Omental fat pad (tissue), 4 donors: ENCODE measurements at places on chromosomes 2 and 18.

- no peak for DNase-seq
Observed at GRCh38 chr2:88829607-88830463, 138.4 kb downstream of the RPIA start.

DNA sequence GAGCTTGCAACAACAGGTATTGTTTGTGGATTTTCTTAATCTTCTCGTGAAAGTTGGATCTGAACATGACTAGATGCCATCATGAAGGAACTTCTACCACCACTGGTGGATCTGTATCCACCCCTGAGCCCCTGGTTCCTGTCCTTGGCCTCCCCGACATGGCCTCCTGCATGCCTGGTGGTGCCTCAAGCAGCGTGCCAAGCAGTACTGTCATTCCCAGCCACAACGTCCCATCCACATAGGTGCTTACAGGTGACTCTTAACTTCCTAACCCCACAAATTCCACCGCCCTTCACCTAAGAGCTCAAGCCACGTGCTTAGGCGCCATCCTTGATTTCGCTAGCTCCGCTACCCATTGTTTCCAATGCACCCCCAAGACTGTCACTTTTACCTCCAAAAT is 23.1 kb downstream of the TPO start:
- DNase-seq: no peak

DNA sequence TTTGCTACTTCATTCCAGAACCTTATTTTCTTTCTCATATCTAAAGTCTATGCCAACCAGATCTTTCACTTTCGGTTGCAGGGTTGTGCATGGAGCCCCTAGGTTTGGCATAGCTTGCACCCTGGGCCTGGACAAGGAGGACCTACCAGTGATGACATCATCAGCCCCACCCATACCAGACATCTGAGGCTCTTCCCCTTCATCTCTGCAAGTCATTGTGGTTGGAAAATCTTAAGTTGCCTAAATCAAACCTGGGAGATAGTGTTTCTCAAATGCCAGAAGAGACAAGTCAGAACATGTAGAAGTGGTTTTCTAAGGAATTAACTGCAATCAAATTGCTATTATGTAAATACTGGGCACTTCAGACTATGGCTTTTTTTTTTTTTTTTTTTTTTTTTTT is 363.3 kb downstream of the ZNF516 start:
- no peak for DNase-seq

- DNase-seq: no peak
Observed at GRCh38 chr2:108164318-108164717, 75.5 kb upstream of the SULT1C3 start.

DNA sequence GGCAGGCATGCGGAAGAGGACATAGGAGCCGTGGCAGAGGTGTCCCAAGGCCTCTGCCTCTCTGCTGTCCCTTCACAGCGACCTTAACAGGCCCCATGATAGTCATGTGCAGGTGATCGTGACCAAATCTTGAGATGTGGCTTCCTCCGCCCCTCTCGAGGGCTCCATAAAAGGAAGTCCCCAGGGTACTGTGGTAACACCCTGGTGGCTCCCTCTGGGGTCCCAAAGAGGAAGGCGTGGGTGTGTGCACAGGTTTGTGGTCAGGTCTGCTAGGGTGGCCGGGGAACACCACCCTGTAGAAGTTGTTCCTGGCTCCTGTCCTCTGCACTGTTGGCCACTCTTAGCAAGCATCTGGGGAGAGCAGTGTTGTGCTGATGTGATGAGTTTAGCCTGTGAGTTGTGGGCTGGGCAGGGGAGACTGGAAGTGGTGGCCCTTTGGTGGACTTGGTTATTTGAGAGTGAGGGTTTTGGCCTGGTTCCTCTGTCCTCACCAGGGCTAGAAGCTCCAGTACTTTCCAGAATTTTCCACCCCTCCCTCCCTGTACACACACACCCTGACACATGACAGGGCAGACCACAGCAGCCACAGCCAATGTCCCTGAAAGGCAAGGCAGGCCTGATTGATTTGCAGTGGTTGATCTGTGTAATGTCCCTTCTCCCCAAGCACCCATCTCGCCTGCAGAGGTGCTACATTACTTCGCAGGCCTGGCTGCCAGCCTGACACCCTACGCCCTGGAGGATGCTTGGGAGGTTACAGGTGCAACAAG is 68.9 kb upstream of the BOD1L2 start:
- no peak for DNase-seq

DNA sequence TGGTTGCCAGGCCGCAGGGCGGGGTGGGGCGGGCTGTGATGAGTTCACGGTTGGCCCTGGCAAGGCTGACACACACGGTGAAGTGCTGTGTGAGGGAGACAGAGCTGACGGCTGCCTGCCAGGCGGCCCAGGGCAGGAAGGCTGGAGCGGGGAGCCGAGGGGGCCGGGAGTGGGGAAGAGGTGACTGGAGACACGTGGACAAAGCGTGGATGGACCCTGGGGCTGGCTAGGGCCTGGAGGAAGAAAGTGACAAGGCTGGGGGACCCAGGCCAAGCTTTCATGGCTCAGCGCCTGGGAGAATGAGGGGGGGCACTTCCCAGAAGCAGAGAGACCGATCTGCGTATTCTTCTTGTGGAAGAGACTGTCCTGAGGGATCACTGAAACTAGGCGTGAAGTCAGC is 123.2 kb downstream of the DYSF start:
- DNase-seq: no peak

GRCh38 chr18:57649556-57650500 is 28.2 kb upstream of the NARS1 start:
- no peak for DNase-seq

- DNase-seq: no peak
Observed at GRCh38 chr2:142325870-142326269, 195.1 kb upstream of the LRP1B start.

GRCh38 chr2:98479959-98480524 is 35.4 kb downstream of the INPP4A start:
- peak; percentile 39 for DNase-seq

- DNase-seq: no peak
Observed at GRCh38 chr18:26503382-26503781, 45.0 kb downstream of the KCTD1 start.

DNA sequence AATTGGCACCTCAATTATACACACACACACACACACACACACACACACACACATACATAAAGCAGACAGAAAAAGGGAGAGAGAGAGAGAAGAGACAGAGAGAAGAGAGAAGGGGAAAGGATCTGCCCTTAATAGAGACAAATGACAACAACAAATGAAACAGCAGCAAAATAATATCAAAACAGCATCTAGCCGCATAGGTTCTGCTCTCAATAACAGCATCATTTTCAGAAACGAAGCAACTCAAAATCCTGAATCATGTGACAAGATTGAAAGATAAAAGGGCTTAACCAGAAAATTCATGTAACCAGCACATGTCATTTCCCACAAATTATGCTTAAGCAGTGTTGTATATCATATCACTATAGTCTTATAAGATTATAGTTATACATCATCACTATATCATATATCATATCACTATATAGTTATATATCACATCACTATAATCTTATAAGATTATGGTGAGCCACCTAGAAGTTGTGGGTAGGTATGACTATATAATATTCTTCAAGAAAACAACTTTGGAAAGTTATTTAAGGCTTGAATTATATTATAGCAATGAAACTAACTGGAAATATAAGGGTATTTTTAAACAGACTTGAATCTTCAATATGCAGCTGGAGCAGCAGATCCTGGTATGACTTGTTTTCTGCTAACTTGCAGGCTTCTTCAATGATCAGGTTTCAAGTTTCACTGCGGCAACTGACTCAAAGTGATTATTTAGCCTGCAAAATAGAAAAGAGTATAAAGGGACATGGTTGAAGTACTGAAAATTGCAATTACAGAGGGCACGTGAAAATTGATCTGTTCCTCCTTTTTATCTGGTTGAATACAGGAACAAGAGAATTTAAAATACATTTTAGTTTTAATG is 16.1 kb upstream of the VPS54 start:
- no peak for DNase-seq

- no peak for DNase-seq
Observed at GRCh38 chr2:47629501-47630460, 153.2 kb upstream of the MSH6 start.

DNA sequence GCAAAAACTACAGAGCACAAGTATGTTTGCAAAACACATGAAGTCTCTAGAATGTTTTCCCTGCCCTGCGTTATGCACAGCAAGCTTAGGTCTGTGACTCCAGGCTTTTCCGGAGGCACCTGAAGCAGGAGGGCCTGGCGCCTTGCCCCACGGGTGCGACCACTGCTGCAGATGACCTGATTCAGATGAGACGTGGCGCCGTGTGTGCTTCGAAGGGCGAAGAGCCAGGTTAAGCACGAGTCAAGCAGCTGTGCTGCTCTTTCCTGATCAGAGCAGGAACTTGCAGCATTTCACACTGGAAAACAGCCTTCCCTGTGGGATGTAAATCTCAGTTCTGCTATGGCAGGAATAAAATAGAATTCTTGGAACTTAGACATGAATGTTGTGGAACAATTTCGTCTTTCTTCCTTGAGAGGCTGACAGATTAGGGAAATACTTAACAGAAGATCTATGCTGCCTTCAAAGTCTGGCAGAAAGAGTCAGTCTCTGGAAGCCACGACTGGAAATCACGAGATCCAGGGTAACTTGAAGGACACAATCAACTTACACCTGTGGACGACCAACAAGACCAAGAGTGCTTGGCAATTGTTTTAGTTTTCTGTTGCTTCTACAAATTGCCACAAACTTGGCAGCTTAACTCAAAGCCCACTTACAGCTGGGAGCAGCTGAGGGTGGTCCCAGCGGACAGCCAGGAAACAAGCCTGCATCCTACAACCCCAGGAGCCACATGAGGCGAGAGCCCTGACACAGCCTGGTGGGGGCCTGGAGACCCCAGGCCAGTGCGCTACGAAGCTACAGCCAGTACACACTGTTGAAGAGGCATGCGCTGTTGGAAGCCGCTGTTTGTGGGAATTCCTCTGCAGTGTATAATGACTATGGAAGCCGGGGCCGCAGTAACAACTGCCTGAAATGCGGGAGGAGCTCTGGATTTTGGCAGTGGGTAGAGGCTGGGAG is 42.9 kb downstream of the EIPR1 start:
- DNase-seq: no peak

DNA sequence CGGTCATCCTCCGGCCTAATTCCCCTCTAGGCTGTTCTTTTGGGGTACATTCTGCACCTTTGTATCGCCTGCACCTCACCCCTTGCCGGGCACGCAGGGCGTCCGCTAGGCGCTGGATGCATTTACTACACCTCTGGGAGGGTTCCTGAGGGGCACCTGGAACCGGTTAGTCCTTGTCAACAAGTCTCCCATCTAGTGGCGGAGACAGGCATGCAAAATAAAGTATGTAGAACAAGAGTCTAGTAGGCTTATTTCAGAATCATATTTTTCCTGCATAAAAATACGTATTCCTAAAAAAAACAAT is 705 bp upstream of the TEX261 start:
- no peak for DNase-seq

DNA sequence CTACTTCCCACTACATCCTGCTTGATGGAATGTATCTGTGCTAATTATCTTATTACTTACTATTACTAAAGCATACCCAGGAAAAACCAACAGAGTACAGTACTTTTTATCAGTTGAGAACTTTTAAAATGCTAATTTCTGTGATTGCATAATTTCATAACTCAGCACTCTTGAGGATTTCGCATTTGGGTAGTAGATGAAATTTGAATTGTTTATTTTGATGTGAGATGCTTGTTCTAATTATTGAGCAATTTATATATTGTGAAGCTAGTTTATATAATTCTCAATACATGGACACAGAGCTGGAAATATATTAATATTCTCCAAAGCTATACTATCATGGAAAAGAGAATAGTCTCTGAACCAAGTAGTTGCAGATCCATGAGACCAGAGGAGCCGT is 104.5 kb upstream of the SP5 start:
- no peak for DNase-seq

- no peak for DNase-seq
Observed at GRCh38 chr18:10111944-10112343, 198.1 kb downstream of the VAPA start.

DNA sequence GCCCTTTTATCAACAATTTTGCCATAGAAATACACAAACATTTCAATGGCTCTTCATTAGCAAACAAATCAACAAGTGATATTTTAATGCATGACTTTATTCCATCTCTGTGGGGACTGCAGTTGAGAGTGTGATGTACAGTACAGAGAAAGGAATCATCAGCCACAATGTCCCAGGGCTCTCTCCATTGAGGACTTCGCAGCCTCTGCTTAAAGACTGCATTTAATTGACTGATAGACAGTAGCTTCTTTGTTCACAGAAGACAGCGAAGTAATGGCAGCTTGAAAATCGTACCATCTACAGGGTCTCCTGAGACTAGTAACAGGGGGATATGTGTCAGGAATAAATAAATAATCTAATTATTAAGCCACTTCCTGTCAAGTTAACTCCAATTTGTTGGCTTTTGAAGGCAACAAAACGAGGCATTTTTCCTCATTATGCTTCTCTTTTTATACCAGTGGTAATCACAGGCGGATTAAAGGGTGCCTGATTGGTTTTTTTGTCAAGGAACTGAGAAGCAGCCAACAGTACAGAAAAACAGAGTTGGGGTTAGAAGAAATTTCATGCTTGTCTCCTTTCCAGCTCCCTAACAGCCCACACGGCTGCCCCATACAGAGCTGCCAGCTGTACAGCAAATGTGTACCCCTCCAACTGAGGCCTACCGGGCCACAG is 164.3 kb downstream of the ZNF521 start:
- DNase-seq: no peak

DNA sequence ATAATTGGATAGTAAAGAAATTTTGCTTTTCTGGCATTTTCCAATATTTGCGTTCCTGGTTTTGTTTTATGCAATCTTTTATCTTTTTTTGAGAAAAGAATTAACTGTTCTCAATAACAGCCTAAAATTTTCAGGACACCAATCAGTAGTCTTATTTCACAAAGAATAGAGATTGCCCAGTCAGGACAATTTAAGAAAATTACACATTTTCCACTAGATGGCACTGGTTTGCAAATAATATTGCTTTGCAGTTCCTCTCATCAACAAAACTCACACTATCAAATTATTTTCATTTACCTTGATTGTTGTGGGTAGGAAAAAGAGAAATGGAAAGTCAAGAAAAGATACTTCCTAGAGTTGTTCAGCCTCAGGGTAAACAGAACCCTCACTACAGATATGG is 2.4 kb upstream of the RBM45 start:
- no peak for DNase-seq

- DNase-seq: no peak
Observed at GRCh38 chr2:182050333-182051135, 64.9 kb downstream of the PPP1R1C start.

GRCh38 chr2:48312126-48312525 is 217.8 kb upstream of the STON1 start:
- no peak for DNase-seq

GRCh38 chr2:85768713-85769112 is 14.9 kb downstream of the ATOH8 start:
- no peak for DNase-seq

DNA sequence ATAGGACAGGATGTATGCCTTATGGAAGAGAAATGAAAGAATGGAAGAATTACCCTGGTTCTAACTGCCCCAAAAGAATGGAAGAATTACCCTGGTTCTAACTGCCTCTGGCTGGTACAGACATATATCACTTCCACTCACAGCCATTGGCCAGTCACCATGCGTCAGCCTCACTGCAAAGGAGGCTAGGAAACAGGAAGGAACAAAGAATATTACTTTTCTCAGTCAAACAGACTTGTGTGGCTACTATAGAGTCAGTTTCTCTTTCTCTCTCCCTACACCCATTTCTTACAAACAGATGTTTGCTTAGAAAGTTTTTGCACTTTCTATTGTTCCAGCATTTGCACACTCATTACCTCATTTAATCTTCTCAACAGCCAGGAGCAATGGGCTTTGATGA is 1111.1 kb upstream of the KLHL29 start:
- DNase-seq: no peak
